NCI-H510A (cell line): ENCODE measurements at places on chromosomes 12 and 14.

DNA sequence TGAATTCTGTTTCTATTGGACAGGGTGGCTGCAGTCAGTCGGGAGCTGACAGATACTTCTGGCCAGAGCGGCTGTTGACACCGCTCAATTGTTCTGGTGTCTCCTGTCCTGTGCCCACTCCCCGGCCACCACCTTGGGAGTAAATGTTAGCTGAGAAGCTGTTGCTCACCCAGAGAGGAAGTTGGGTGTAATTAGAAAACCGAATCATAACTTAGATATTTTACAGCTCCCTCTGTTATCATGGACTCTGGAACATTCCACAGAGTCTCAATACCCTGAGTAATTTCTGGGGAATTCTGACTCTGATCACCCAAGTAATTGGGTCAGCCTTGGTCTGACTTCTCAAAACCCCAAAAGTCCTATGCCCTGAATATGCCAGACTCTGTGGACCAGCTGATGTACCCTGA, 58.3 kb upstream of the RFLNA start:
- DNase-seq: no peak

DNA sequence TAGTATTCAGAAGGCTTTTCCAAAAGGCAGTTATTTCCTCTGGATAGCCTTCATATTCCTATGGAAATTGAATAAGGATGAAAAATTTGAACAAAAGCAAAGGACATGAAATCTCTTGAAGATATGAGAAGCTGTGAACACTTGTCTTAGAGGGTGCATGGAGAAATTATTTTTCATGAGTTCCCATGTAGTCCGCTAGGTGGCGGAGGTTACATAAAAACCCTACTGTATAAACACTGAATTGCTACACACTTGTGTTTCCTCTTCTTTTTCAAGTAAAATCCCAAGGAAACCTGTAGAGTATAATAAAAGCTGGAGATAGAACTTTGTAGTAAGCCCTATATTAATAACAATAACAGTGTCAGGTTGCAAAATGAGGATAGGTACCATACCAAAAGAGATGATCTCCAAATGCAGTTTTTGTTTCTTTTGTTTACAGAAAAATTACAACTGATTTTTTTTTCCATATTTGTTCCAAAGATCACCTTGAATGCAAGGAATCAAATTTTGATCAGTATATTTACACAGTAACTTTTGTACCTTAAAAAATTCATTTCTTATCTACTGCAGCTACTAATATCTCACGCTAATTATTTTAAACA, 37.8 kb upstream of the OR4E1 start:
- no peak for DNase-seq

- no peak for DNase-seq
Measured at GRCh38 chr14:56168007-56168616, 49.9 kb downstream of the PELI2 start.

DNA sequence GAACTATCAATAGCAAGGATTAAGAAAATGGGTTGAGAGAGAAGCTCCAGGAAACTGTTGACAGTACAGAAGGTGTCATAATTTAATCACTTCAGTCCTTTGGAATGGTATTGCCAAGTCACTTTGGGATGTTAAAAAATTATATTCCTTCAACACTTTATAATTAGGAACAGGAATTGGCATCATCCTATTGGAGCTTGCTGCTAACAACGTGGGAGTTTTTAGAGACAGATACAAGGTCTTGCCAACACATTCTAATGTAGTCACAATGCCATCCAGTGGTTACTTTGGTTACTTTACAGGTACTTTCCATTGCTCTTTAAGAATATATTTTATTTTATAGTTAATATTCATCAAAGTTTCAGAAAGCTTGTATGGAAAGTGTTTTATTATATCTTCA, 310.1 kb downstream of the SYT1 start:
- no peak for DNase-seq

DNA sequence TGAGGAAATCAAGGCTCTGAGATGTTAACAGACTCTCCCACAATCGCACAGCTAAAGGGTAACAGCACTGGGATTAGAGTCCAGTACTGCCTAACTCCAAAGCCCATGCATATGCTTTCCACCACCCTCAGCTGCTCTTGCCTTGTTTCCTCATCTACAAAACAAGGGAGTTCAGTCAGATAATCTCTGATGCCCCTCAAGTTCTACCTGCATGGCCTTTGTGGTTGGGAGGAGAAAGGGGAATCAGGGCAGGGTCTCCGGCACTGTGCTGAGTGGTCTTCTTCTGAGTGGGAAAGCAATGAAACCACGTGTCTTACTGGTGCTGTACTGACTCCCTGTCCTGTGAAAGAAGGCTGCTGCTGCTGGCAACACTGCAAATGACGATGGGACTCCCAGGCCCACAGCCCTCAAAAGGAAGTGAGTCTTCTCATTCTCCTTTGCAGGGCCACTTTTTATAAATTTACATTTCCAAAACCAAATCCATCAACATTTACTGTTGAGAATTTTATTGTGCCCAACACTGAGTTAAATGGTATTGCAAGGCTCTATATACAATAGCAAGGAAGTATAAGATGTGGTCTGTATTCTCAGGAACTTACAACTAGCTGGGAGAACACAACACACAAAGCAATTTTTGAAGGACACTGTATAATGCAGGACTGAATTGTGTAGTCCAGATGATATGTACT, 19.7 kb upstream of the DUSP16 start:
- DNase-seq: no peak

GRCh38 chr12:26017484-26018211, 59.2 kb downstream of the RASSF8 start:
- DNase-seq: no peak

GRCh38 chr12:106585105-106585520, 2.3 kb downstream of the RFX4 start:
- no peak for DNase-seq

GRCh38 chr14:99055019-99055418, 217.0 kb downstream of the BCL11B start:
- no peak for DNase-seq

- DNase-seq: no peak
Measured at GRCh38 chr12:96502949-96503532, 13.7 kb downstream of the CFAP54 start.
